ENCODE measurements at places on chromosomes 3 and 15.

- DNase-seq = peak; percentile 24
Observed at GRCh38 chr3:190701096-190701532, 161.4 kb downstream of the GMNC start.

DNA sequence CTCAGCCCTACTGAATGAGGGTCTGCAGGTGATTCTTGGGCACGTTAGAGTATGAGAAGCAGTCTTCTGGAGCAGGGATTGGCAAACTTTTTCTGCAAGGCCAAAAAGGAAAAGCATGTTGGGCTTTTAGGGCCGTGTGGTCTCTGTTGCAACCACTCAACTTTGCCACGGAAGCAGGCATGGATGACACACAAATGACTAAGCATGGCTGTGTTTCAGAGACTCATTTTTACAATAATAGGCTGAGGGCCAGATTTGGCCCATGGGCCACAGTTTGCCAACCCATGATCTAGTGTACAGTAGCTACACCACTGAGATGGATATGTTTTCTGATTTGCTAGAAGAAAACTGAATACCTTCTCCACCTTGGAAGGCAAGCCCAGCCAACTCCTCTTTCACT, 66.1 kb upstream of the PRICKLE2 start:
- no peak for DNase-seq

GRCh38 chr3:34198309-34198708, 399.9 kb downstream of the PDCD6IP start:
- DNase-seq = no peak

DNA sequence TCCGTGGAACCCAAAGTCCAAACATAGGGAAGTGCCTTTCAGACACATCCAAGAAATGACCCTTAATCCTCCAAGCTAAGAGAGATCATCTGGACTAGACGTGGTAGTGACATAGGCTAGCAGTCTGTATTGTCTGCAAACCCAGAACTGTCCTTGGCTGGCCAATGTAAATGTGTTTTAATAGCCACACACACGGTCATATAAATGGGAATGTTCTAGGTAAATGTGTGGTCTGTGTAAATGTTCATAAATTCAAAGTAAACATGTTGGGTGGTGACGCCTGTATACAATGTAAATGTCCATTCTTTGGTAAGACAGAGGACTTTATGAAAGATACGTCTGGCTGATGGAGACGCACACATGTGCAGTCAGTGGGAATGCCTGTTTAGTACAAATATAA, 16.3 kb upstream of the LINGO1 start:
- DNase-seq = no peak

GRCh38 chr3:72295276-72295961, 510.5 kb upstream of the PROK2 start:
- DNase-seq = no peak

DNA sequence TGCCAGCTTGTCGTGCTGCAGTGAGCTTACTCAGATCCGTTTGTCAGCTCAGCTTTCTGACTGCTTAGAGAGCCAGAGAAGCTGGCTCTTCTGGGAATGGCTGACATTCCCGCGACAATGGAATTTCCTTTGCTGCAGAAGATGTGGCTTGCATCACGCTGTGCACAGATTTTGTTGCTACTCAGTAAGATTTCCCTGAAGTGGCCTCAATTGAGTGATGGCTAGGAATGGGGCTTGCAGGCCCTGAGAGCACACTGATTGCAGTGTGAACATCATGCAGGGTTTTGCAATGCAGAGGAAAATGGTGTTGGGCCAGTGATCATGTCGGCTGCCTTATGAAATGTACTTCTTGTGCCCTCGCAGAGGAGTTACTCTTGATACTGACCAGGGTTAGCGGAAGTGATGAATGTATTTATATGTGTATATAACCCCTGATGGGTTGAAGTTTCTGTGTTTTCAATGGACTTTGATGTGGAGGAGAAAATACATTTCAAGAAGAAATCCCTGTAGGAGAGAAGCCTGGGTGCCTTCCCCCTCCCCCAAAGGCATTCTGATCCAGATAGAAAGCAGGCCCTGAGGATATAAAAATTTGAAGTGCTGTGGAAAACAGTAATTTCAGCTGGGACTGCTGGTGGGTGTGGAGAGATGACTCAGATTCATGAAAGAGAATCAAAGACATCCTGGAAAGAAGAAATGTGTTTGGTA, 102.5 kb upstream of the PDZRN3 start:
- DNase-seq = peak; percentile 44

GRCh38 chr3:47057212-47057671, 77.8 kb downstream of the NBEAL2 start:
- DNase-seq = no peak

GRCh38 chr3:14077310-14077709, 47.4 kb downstream of the CHCHD4 start:
- no peak for DNase-seq

DNA sequence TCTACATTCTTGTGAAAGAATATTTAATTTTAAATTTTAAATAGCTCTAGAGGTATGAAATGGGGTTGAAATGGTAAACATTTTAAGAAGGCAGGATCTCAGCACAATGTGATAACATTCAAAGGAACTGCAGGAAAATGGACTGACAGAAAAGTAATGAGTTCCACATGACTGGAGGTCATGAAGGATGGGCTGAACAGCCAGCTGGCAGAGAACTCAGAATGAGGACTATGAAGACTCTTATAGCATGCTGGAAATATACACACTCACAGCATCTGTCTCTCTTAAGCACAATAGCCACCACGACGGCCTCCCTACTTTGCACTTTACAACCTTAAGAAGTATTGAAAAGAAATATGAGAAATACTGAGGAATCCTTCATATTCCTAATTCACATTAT, 94.7 kb downstream of the TNIK start:
- no peak for DNase-seq

DNA sequence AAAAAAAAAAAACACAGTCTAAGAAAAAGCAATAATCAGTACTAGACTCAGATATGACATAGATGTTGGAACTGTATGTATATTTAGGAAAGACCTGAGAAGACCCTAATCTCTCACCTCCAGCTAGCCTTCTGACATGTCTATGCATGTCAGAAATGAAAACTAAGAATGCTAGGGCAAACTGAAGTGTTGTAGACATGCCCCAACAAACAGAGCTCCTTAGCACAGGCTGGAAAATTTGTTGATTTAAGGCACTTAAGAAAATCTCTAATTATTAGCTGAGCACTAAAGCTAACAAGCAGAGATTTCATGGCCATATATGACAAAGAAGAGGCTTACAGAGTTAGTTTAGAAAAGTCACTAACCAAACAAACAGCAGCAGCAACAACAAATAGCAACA, 45.5 kb upstream of the PRSS50 start:
- no peak for DNase-seq

- no peak for DNase-seq
Observed at GRCh38 chr3:38577371-38578080, 72.0 kb downstream of the SCN5A start.

DNA sequence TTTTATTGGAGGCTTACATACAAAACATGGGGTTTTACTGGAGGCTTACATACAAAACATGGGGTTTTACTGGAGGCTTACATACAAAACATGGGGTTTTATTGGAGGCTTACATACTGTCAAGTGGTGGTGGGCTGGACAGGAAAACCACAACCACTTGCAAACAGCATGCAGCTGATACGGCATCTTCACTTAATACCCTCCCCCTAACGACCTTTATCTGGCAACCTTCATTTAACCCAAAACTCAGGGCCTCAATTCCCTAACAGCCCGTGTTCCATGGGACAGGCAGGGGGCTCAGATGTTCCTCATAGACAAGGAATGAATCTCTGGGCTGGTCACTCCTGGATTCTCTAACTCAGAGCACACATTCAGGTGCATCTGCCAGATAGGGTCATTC, 137.1 kb downstream of the CD47 start:
- DNase-seq = no peak

GRCh38 chr3:13391308-13391707, 28.8 kb downstream of the NUP210 start:
- no peak for DNase-seq

DNA sequence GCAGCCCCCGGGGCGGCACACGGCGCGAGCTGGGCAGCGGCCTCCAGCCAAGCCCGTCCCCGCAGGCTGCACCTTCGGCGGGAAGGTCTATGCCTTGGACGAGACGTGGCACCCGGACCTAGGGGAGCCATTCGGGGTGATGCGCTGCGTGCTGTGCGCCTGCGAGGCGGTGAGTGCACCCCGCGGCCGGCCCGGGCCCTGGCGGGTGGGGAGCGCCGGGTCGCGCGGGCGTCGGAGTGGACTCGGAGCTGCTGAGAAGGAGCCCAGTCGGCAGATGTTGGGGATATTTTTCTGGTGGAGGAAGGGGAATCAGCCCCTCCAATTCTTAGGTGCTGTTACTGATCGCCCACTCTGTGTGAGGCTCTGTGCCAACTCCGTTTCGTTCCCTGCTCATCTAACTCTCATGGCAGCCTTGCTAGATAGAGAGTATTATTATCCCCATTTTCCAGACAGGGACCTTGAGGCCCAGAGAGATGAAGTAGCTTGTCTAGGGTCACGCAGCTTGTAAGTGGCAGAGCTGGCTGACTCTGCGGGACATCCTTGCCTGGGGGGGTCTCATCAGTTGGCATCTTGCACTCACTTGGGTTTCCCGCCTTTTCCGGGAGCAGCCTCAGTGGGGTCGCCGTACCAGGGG, 890 bp downstream of the CHRD start:
- DNase-seq = peak; percentile 65

GRCh38 chr3:98449606-98450193, 13.3 kb upstream of the OR5K1 start:
- DNase-seq = no peak

DNA sequence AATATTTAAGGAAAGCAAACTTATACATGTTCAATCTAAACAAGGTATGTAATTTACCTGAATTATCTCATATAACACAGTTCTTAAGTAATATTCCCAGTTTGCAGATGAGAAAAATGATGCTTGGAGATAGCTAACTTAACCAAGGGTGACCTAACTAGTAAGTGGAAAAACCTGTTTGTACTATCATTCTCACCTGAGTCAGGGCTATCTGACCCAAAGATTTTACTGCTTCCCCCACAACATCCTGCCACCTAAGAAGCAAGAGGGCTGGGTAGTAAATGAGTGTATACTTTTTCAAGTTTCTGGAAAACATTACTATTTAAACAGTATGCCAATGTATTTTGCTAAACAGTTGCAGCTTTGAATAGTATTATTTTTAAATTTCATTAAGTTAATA, 10.6 kb downstream of the TP63 start:
- DNase-seq = no peak

- DNase-seq = peak; percentile 78
Observed at GRCh38 chr15:36877796-36878683, 222.3 kb downstream of the MEIS2 start.

- no peak for DNase-seq
Observed at GRCh38 chr3:84836961-84837360, 121.8 kb upstream of the CADM2 start.

GRCh38 chr3:20375302-20375701, 189.3 kb upstream of the SGO1 start:
- DNase-seq = no peak

DNA sequence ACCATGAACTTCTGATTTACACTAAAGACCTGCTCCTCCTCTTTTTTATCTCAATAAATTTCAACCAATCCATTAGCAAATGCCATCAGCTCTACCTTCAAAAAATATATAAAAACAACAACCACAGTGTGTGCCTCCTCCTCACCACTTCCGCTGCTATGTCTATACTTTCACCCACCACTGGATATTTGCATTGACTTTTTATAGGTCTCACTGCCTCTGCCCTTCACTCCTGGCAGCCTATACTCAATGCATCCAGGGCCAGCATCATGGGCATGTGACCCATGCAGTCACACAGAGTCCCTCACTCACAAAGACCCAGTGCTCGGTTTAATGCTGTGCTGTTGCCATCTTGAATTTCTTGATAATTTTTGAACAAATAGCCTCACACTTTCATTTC, 53.5 kb upstream of the CCDC54 start:
- no peak for DNase-seq

DNA sequence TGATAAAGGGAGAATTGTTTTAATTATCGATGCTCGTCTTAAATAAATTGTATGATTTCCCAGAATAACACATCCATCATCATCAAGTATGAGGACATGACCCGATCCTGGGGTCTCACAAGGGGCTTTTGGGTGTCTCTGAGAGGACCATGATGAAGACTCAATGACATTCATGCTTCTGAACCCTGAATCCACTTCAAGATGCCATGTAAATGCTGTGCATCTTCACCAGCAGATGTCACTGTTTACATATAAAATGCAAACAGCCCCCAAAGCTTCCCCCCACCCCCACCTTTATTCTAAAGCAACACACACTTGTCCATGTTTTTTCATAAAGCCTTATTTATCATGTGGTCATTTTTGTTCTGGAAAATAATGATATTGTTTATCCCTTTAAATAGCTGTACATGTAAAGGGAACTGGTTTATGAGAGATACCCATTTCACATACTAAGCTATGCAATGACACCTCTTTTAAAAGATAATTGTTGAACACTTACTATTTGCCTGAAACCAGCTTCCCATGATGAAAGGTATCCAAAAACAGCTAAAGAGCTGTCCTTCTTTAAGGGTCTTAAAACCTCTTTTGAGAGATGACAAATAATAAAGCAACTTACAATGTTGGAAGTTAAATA, 69.7 kb upstream of the UBE3A start:
- peak; percentile 20 for DNase-seq

DNA sequence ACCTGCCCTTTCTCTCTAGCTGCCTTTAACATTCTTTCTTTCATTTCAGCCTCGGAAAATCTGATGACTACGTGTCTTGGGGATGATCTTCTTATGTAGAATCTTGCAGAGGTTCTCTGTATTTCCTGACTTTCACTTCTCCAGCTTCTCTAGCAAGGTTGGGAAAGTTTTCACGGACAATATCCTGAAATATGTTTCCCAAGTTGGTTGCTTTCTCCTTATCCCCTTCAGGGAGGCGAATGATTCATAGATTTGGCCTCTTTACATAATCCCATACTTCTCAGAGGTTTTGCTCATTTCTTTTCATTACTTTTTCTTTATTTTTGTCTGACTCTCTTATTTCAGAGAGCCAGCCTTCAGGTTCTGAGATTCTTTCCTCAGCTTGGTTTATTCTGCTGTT, 62.1 kb upstream of the CCDC54 start:
- DNase-seq = no peak

- DNase-seq = no peak
Observed at GRCh38 chr15:59590027-59590426, 21.6 kb upstream of the GCNT3 start.

- DNase-seq = no peak
Observed at GRCh38 chr3:99418709-99419108, 219.7 kb upstream of the COL8A1 start.

DNA sequence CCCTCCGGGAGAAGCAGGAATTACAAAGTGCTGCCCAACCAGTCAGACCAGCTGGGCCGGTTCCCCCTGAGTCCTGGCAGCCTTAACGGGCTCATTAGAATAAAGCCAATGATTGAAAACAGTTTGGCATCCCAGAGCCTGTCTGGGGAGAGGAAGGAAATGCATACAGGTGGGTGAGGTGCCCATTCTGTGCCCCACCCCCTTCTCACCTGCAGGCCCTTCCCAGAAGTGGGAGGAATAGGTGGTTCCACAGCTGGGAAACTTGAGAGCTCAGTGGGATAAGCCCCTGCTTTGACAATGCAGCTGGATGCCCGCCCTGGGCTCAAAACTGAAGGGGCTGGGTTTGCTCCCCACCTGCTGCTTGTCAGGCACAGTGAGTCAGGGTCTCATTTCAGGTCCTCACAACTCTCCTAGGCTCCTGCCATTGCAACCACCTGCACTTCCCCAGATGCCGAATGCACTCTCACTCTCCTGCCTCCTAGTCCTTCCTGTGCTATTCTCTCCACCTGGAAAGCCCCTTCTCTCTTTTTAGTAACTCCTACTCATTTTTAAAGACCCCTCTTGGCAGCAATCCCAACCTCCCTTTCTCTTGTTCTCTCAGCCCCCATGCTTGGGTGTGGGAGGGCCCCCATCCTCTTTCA, 5.5 kb upstream of the BUB1B start:
- peak; percentile 41 for DNase-seq

GRCh38 chr15:77817434-77817833, 184.7 kb upstream of the LINGO1 start:
- DNase-seq = no peak
